ENCODE measurements at places on chromosomes 16 and 17.
A peak's percentile ranks its signal among the peaks of the same experiment; 100 is the strongest.

GRCh38 chr17:8822401-8823035, 23.4 kb upstream of the MFSD6L start:
- no peak for DNase-seq

DNA sequence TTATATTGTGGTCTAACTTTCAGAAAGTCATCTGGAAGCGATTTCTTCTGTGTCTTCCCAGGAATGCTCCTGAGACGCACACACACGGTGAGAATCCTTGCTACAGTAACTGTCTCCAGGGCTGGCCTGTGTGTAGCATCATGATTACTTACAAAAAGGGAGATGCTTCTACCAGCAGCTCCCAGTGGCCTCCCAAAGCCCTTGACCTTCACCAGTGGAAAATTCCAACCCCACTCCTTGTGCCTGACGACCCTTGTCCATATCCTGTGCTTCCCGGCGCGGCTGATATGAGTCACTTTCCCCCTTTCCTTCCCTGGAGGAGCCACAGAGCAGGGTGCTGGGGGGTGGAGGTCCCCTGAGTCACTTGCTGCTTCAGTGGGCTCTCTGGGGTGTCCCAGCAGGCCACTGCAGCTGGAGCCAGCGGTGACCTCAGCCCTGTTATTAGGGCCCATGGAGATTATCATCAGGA, 22.1 kb upstream of the NAT9 start:
- DNase-seq: no peak

DNA sequence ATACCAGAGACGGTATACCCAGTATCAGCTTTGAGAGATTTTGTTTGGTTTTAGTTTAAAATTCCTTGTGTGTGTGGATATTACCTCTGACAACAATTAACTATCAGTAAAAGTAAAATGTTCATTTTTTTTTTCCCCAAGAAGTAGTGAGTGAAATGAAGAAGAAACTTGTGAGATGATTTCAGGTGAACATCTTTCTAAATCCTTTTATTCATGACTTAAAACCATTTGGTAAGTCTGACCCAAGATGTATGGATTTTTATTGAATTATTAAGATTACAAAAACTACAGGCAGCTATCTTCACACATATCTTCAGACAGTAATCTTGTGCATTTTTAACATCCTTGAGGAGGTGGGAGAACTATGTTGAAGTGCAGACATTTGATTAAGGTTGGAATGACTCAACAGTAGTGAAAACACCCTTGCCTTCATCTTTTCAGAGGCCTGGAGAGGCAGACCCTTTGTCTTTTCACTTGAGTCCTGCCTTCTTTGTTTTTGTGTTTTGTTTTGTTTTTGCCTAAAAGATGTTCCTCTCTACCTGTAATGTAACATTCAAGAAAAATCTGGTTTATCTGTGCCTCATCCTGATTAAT, 240.3 kb upstream of the TBX2 start:
- DNase-seq: no peak

DNA sequence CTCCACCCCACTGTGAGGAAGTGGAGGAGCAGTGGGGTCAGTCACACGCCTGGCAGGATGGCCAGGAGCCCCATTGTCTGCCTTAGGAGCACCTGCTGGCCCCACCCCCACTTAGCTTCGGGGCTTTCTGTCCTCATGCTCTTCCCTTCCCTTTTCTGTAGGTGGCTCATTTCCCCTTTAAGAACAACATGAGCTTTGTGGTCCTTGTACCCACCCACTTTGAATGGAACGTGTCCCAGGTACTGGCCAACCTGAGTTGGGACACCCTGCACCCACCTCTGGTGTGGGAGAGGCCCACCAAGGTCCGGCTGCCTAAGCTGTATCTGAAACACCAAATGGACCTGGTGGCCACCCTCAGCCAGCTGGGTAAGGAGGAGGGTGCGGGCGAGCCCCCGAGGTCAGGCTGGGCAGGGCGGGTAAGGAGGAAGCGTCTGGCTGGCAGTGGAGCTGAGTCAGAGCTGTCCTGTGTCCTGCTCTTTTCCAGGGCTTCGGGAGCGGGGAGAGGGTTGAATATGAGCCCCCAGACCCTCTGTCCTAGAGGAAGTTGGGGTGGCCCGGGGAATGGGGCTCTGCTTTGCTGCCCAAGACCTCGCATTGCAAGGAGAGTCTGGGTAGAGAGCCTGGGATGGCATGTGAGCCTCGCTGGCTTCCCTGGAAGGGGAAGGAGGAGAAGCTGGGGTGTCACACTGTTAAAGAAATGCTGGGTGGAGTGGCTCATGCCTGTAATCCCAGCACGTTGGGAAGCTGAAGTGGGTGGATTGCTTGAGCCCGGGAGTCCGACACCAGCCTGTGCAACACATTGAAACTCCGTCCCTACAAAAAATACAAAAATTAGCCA, 9.2 kb upstream of the SERPINF1 start:
- no peak for DNase-seq

DNA sequence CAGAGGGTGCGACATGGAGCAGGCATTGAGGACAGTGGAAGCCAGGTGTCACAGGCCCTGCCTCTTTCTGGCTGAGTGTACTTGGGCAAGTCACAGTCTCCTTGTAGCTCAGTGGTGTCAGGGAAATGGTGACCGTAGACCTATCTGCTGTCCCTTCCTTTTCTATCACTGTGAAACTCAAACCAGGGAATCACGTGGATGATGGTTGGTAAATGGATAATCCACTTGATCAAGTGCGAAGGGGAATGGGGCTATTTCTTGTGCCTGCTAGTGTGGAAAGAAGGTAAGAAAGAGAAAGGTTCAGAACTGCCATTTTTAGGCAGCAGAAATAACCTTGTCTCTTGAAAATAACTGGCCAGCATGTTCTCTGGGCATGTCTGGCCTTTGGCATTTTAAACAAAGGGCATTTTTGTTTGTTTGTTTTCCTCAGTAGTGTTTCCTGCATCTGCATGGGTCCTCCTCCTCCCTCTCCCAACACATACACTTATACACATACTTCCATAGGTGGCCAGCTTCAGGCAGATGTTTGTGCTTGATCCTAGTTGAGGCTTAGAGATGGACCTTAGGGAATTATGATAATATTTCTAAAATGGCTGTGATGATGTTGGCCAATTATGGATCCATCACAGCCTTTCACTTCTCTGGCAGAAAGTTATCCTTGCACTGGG, 7.1 kb downstream of the TBX4 start:
- no peak for DNase-seq

DNA sequence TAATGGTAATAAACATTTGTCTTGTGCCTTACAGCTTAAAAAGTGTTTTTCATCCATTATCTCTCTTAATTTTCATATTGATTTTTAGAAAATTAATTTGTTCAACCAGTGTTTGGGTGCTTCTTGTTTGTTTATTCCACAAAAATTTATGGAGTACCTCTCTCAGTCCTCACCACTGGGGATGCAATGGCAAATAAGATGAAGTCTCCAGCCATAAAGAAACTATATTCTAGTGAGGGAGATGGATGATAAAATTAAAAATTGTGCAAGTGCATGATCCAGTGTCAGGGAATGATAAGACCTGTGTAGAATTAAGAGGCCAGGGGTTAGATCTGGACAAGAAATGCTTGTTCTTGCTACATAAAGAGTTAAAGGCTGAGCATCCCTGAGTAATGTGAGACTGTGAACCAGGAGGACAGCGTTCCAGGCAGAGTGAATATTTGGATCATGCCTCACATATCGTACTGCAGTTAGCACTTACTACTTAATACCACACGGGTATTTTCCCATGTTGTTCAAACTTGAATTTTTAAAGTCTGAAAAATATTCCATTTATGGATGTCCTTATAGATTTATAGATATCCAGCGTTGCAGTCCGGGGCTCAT, 535.7 kb upstream of the HSBP1 start:
- no peak for DNase-seq

GRCh38 chr16:24433706-24434105, 105.7 kb upstream of the RBBP6 start:
- DNase-seq: no peak

- no peak for DNase-seq
Observed at GRCh38 chr16:46638947-46639925, 18.1 kb upstream of the SHCBP1 start.

- DNase-seq: no peak
Observed at GRCh38 chr16:89808475-89808874, 8.0 kb downstream of the FANCA start.

GRCh38 chr16:22624800-22625533, 114.3 kb downstream of the NPIPB5 start:
- DNase-seq: no peak

DNA sequence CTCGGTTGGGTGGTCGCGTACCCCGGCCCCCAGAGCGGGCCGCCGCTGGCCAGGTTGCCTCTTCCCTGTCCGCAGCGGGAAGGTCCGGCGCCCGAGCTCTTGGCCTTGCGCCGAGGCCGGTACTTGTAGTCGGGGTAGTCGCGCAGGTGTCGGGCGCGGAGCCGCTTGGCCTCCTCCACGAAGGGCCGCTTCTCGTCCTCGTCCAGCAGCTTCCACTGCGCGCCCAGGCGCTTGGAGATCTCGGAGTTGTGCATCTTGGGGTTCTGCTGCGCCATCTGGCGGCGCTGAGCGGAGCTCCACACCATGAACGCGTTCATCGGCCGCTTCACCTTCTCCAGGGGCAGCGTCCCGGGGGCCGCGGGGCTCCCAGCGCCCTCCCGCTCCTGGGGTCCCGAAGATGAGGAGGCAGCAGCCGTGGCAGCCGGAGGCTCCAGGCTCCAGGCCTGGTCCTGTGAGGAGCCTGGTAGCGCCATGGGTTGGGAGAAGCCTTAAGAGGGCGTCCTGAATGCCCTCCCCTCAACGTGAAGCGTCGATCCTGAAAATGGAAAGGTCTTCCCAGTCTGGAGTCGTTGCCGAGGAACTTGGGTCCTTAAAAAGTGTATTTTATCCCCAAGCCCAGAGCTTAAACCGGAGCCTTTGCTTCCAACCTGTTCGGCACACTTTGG, 558 bp downstream of the SOX15 start:
- no peak for DNase-seq

DNA sequence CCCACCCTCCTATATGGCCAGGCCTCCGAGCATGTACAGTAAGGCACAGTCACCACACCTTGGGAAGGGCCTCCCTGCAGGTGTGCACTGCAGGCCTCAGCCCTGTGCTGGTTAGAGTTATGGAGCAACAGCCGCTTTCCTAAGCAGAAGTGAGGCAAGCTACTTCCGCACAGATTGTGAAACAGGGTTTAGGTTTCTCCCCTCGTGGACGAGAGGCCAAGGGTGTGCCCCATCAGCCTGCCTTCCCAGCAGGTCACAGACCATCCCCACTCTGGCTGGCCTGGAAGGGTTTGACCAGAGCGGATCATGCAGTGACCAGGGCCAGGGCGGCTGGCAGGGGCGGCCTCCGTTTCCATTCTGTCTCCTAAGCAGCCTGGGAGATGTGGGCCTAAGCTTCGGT, 4.7 kb downstream of the MSRB1 start:
- DNase-seq: no peak

DNA sequence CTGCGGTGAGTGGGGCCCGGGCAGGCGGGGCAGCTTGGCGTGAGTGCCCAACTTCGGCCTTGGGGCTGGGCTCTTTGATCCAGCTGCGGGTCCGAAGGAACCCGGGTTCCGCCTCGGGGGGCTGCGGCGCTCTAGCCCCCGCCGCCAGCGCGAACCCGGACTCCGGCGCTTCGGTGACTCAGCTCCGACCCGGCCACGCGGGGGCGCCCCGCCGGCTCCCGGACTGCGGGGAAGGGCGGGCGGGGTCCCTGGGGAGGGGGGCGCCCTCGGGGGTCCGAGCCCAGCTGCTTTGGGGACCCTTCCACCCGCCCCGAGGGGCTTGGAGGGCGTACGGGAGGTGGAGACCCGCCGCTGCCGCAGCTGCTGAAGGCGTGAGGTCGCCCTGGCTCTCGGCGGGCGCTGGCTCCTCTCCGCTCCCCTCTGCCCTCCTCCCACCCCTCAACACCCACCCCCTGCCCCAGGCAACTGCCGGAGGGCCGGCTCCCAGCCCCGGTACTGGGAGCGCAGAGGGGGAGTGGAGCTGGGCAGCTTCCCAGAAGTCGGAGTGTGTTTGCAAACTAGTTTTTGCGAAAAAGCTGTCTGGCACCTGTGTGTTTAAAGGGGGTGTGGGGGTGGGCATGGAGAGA, 516 bp downstream of the CPNE2 start:
- peak; percentile 49 for DNase-seq

GRCh38 chr17:2023692-2024571, 1.2 kb downstream of the RTN4RL1 start:
- peak; percentile 73 for DNase-seq

- no peak for DNase-seq
Observed at GRCh38 chr17:54408731-54409130, 491.9 kb upstream of the TOM1L1 start.

- no peak for DNase-seq
Observed at GRCh38 chr17:6205525-6205924, 135.3 kb downstream of the WSCD1 start.

GRCh38 chr16:68844211-68844564, 857 bp downstream of the TANGO6 start:
- DNase-seq: no peak

GRCh38 chr16:1707193-1707790, 1.3 kb downstream of the MAPK8IP3 start:
- DNase-seq: no peak

DNA sequence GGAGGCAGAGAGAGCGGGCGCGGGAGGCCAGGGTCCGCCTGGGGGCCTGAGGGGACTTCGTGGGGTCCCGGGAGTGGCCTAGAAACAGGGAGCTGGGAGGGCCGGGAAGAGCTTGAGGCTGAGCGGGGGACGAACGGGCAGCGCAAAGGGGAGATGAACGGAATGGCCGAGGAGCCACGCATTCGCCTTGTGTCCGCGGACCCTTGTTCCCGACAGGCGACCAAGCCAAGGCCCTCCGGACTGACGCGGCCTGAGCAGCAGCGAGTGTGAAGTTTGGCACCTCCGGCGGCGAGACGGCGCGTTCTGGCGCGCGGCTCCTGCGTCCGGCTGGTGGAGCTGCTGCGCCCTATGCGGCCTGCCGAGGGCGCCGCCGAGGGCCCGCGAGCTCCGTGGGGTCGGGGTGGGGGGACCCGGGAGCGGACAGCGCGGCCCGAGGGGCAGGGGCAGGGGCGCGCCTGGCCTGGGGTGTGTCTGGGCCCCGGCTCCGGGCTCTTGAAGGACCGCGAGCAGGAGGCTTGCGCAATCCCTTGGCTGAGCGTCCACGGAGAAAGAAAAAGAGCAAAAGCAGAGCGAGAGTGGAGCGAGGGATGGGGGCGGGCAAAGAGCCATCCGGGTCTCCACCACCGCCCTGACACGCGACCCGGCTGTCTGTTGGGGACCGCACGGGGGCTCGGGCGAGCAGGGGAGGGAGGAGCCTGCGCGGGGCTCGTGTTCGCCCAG, 1.2 kb upstream of the CBX4 start:
- DNase-seq: peak; percentile 51

- DNase-seq: no peak
Observed at GRCh38 chr17:10633738-10634379, 23.2 kb downstream of the MYH3 start.

GRCh38 chr16:84024854-84025253, 17.7 kb downstream of the SLC38A8 start:
- DNase-seq: no peak

GRCh38 chr16:27199736-27200135, 3.6 kb upstream of the KDM8 start:
- DNase-seq: no peak

DNA sequence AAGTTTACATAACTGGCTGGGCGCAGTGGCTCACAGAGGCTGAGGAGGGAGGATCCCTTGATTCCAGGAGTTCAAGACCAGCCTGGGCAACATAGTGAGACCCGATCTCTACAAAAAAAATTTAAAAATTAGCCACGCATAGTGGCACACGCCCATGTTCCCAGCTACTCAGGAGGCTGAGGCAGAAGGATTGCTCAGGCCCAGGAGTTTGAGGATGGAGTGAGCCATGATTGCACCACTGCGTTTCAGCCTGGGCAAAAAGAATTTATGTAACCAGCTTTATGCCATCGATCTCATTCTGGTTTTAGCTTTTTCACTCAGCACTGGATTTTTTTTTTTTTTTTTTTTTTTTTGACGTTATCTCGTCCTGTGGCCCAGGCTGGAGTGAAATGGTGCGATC, 9.1 kb upstream of the CD300E start:
- DNase-seq: no peak
